ENCODE measurements at places on chromosomes 16 and 17.

GRCh38 chr16:51967646-51968045 lies 579.3 kb downstream of the TOX3 start:
- DNase-seq = no peak

GRCh38 chr16:7137560-7138330 lies 194.9 kb upstream of the RBFOX1 start:
- no peak for DNase-seq

- peak; percentile 70 for DNase-seq
These were observed 9.7 kb downstream of the RHBDL3 start for GRCh38 chr17:32275060-32276042.

DNA sequence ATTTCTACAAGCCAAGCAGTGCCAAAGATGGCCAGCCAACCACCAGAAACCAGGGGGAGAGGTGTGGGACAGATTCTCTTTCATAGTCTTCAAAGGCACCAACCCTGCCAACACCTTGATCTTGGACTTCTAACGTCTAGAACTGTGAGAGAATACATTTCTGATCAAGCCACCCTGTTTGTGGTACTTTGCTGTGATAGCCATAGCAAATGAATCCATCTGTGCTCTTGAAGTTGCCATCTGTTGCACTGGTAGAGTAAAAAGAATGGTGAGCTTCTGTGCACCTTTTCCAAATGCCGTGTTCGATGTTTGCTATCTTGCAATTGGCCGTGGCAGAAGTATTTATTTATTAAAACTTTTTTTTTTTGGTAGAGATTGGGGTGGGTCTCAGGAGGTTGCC lies 16.7 kb upstream of the ADGRG1 start:
- no peak for DNase-seq

DNA sequence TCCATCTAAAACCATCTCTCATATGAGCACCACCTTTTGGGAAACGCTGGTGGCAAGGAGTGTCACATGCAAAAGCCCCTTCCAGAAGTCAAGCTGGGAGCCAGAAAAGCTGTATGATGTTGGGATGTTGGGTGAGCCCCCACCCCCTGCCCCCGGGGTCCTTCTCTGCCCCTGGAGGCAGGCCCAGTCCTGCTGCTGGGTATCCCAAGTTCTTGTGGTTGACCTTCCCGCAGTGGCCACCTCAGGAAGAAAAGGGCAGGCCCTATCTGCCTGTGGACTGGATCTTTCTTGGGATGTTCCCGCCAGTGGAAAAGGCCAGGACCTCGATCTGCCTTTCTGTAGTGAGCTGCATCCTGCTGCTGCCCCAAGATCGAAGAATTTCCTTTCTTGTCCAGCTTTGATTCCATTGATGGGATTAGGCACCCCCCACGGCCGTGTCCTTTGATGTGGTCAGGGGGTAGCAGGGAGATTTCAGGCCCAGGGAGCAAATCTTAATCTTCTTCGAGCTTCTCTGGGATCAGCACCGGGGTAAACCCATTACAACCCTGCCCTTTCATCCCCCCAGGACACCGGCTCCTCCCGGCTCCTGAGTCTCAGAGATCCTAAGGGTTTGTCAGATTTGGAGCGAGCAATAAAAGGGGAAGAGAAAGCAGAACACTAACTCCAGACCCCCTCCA lies 165.6 kb downstream of the RAB11FIP4 start:
- DNase-seq = no peak

- no peak for DNase-seq
These were observed 3.3 kb upstream of the BRD7 start for GRCh38 chr16:50371936-50372595.

GRCh38 chr17:5581655-5582054 lies 2.7 kb downstream of the NLRP1 start:
- no peak for DNase-seq

GRCh38 chr17:36086791-36087190 lies 3.2 kb downstream of the CCL3 start:
- no peak for DNase-seq

GRCh38 chr16:12178251-12178990 lies 201.9 kb downstream of the SNX29 start:
- DNase-seq = no peak

DNA sequence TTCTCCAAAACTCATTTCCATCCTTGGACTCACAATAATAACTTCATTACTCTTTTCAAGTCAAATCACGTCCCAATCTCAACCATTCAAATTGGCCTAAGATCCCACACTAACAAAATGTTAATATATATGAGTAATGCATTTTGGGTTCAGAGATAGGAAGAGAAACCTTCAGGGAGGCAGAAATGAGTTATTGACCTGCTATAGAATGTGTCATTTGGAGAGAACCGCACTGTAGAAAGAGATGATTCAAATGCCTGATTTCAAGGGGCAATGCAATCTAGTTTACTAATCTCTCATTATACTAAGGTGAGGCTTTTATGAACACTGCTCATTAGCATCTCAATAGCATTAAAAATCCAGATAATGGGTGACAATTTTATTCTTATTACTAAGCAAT lies 1595.0 kb upstream of the GOT2 start:
- no peak for DNase-seq

GRCh38 chr17:46092991-46093390 lies 93.9 kb downstream of the STH start:
- no peak for DNase-seq

DNA sequence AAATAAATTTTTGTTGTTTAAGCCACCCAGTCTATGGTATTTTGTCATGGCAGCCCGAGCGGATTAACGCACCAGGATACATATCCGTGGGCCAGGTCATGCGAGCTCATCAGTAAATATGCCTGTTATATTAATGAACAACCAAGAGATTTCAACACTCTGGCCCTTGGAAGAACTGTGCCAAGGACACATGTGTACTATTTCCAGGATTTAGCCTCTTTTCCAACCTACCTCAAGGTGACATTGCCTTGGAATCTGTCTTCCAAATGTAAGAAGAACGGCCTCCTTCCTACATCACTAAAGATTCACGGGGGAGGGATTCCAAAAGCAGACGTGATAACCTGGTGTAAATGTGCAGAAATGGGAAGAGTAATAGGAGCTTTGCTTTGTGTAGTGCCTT lies 72.8 kb upstream of the DYNLRB2 start:
- no peak for DNase-seq

DNA sequence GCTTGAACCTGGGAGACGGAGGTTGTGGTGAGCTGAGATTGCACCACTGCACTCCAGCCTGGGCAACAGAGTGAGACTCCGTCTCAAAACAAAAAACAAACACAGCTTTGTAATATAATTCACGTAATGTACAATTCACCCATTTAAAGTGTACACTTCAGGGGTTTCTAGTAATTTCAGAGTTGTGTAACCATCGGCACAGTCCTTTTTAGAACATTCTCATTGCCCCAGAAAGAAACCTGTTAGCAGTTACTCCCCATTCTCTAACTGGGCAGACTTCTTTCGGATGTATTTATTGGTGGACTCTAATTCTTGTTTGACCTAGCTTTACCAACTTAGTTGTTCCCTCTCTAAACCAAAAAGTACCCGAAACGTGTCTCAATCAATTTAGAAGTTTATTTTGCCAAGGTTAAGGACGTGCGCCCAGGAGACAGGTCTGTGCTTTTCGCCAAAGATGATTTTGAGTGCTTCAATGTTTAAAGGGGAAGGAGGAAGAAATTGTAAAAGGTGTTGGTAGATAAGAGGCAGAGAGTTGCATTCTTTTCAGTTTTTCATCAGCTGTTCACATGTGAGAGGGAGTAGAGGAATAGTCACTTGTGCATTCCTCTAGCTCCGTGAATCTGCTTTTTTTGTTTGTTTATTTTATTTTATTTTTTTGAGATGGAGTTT lies 175.3 kb downstream of the PRKCA start:
- no peak for DNase-seq

GRCh38 chr17:60535382-60536279 lies 9.6 kb upstream of the APPBP2 start:
- no peak for DNase-seq

DNA sequence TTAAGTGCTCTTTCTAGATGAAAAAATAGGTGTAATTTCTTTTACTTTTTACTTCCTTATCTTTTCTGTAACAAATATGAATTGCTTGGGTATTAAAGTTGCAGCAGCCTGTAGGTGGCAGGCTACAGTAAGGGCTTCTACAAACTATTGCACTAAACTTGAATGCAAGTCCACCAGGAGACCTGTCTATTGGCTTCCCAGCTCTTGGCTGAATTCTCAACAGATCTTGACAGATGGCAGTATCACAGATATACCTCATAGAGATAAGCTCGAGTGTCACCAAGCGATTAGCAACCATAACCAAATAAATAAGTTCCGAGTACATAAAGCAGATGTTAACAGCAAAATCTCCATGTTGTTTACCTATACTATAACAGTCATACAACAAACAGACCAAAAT lies 5.9 kb downstream of the BBS2 start:
- DNase-seq = peak; percentile 58

- DNase-seq = peak; percentile 26
These were observed 94.1 kb downstream of the PLCG2 start for GRCh38 chr16:81873206-81873605.

Data from inflammatory macrophage (primary cell).